ENCODE measurements at places on chromosomes 2 and 18. TPM values are rescaled to one million over a fixed set of nuclear protein-coding genes. Genes with fewer than 3 reads are reported as not detected.
A peak's percentile ranks its signal among the peaks of the same experiment; 100 is the strongest.

The SLC14A1 gene
- total RNA-seq, result 12.5 TPM

GRCh38 chr18:53795061-53795460 lies 429.4 kb downstream of the MBD2 start:
- no peak overlapping the region for H3K4me3 ChIP-seq
- H3K27ac ChIP-seq, result no peak overlapping the region
- H3K36me3 ChIP-seq, result no peaks in the 10 kb centered on the region
- DNase-seq, result no peak

The PTPN2 gene
- 34.2 TPM for total RNA-seq

DNA sequence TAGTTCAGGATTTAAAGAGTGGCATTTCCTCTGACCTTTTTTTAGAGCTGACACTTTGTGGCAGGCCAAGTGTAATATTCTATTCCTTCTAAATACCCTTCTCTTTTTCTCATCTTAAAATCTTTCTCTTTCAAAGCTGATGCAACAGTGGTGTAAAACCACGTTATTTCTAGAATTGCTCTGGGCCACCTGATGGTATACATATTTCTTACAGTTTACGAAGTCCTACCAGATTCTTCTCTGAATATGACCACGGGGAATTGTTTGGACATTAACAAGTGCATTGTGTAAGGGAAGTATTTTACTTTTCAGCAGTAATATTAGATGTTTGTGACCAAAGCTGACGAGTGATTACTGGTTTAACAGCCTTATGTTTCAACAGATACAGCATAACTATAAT lies 109.9 kb downstream of the PTPRM start:
- no peak overlapping the region for H3K4me3 ChIP-seq
- peaks cover 14% of the 10 kb centered on the region for H3K4me1 ChIP-seq
- H3K36me3 ChIP-seq, result no peaks in the 10 kb centered on the region
- H3K27me3 ChIP-seq, result no peaks in the 10 kb centered on the region
- H3K27ac ChIP-seq, result no peak overlapping the region
- no peak for DNase-seq

DNA sequence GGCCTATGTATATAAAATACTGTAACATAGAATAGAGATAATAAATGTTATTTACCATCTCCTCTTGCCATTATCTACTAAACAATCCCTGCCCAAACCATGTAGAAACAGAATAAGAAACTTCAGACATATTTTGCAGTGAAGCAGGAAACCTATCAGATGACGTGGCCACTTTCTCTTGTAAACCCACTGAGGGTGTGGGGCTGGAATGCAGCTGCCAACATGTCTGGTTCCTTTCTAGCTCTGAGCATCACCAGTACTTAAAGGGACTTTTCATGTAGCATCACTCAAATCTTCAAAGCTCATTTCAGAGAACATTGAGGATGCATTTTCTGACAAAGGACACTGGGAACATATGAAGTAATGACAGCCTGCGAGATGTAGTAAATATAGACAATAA lies 251.8 kb downstream of the LPIN1 start:
- DNase-seq, result no peak
- H3K36me3 ChIP-seq, result no peaks in the 10 kb centered on the region
- H3K27ac ChIP-seq, result no peak overlapping the region
- H3K4me1 ChIP-seq, result no peaks in the 10 kb centered on the region
- no peaks in the 10 kb centered on the region for H3K27me3 ChIP-seq
- H3K4me3 ChIP-seq, result no peak overlapping the region

The IL36RN gene
- total RNA-seq, result not detected

The RGPD4 gene
- total RNA-seq, result not detected

GRCh38 chr2:150404147-150404546 lies 83.3 kb downstream of the RND3 start:
- H3K4me1 ChIP-seq, result no peaks in the 10 kb centered on the region
- H3K27me3 ChIP-seq, result no peaks in the 10 kb centered on the region
- H3K27ac ChIP-seq, result no peak overlapping the region

The SKOR2 gene
- total RNA-seq, result not detected

GRCh38 chr2:209938906-209939305 lies 63.5 kb upstream of the RPE start:
- H3K27ac ChIP-seq, result no peak overlapping the region
- H3K27me3 ChIP-seq, result no peaks in the 10 kb centered on the region
- H3K36me3 ChIP-seq, result no peaks in the 10 kb centered on the region
- no peak overlapping the region for H3K4me3 ChIP-seq

DNA sequence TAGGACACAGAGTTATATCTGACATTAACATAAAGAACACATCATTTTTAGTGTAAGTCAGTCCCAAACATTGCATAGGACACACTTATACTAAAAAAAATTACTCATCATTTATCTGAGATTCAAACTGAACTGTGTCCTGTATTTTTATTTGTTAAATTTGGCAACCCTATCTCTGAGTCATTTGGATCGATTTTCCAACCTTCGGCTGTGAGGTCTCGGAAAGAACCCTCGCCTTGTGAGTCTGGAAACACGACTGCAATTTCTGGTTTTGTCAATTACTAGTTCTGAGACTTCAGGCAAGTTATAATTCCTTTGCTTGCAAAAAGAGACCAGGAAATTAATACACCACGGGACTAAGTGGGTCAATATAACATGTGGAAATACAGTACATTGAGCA lies 14.0 kb downstream of the ATP8B1 start:
- peaks cover 81% of the 10 kb centered on the region for H3K4me1 ChIP-seq
- no peaks in the 10 kb centered on the region for H3K27me3 ChIP-seq
- H3K4me3 ChIP-seq, result no peak overlapping the region
- H3K27ac ChIP-seq, result peak overlapping the region; percentile 83

- DNase-seq, result peak; percentile 52
- H3K27me3 ChIP-seq, result no peaks in the 10 kb centered on the region
- no peaks in the 10 kb centered on the region for H3K36me3 ChIP-seq
- peaks cover 8% of the 10 kb centered on the region for H3K4me1 ChIP-seq
Observed at GRCh38 chr2:181656450-181657291, at the start of gene CERKL. Gene CERKL, minus strand, starts transcription at chr2:181657105. Its CDS starts 99 bp downstream, at chr2:181657006.

- no peak for DNase-seq
- H3K27ac ChIP-seq, result no peak overlapping the region
- peaks cover 2% of the 10 kb centered on the region for H3K4me1 ChIP-seq
- H3K36me3 ChIP-seq, result no peaks in the 10 kb centered on the region
Observed at GRCh38 chr2:46775722-46776121, 139.9 kb downstream of the MCFD2 start.

Data from body of pancreas (tissue), 4 donors.